ENCODE measurements at places on chromosomes 7 and 10.
A peak's percentile ranks its signal among the peaks of the same experiment; 100 is the strongest.

DNA sequence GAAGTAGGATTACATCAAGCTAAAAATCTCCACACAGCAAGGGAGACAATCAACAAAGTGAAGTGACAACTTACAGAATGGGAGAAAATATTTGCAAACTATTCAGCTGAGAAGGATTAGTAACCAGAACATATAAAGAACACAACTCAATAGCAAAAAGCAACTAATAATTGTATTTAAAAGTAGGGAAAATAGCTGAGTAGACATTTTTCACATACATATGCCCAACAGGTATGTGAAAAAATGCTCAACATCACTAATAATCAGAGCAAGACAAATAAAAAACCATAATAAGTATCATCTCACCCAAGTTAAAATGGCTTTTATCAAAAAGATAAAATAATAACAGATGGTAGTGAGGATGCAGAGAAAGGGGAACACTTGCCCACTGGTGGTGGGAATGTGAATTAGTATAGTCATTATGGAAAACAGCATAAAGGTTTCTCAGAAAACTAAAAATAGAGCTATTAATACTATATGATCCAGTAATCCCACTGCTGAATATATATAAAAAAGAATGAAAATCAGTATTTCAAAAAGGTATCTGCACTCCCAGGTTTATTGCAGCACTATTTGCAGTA, 784.5 kb upstream of the C7orf33 start:
- no peak for DNase-seq

DNA sequence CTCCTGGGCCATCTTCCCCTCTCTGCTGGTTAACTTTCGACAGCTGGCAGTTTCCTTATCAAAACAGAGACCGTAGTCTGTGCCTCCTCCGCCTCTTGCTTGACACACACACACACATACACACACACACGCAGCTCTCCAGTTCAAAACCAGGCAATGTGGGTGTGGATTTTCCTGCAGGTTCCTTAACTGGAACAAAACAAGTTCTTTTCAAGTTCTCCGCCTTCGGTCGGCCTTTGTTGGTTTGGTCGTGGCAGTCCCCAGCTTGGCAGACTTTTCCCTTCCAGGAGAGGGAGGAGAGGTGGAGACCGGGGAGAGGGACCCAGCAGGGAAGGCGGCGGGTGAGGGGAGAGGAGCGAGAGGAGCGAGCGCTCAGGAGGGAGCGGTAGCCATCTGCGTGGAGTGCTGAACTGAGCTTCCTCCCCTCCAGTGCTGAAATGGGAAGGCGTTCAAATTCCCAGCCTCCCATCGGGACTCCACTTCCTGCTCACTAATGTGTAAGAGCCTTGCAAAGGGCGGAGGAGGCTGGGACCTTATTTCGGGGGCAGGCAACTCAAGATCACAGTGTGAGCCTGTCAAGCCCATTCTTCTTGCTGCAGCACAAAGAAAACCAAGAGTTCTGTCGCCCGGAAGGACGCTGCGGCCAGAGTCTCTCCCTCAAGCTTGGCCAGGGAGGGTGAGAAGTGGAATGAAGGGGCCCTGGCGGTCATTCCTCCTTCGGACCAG, 120.6 kb downstream of the PRPF18 start:
- DNase-seq: no peak

DNA sequence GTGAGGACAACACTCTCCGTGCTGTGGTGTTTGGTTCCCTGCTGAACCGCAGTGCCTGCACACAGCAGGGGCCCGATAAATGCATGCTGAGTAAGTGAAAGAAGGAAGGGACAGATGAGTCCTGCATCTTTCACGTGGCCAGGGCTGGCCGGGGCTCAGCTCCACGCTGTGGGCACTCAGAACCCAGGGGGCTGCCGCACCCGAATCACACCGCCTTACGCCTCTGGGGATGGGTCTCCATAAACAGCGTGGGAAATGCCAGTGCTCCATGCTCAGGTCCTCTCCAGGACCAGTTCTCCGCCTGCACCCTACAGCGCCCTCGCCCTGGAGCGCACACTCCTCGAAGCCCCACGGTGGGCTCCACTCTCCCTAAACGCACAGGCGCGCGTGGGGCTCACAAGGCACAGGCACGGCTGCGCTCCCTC, 38.1 kb downstream of the RASGEF1A start:
- DNase-seq: no peak

DNA sequence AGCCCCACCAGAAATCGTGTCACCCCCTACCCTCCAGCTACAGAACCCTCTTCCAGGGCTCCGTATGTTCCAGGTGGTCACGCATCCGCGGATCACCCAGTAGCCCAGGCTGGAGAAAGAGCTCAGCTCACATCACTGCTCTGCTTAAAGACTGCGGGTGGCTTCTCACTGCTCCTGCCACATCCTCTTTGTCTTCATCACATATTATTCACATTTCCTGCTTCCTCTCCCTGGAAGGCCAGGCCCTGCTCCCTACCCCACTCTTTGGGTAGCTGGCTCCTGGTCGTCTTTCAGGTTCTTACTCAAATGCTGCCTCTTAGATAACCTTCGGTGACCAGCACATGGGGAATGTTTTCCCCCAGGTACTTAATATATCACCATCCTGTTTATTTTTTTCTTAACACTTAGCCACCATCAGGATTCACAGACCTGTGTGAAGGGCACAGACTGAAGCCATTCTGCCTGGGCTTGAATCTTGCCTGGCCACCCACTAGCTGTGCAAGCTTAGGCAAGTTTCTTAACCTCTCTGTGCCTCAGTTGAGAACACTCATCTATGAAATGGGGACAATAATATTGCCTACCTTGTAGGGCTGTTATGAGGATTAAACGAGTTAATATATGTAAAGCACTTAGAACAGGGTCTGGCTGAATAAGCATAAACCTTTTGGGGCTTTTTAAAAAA, 307.8 kb downstream of the PRPF18 start:
- DNase-seq: no peak

GRCh38 chr10:63240807-63241206, 107.7 kb downstream of the NRBF2 start:
- DNase-seq: no peak

DNA sequence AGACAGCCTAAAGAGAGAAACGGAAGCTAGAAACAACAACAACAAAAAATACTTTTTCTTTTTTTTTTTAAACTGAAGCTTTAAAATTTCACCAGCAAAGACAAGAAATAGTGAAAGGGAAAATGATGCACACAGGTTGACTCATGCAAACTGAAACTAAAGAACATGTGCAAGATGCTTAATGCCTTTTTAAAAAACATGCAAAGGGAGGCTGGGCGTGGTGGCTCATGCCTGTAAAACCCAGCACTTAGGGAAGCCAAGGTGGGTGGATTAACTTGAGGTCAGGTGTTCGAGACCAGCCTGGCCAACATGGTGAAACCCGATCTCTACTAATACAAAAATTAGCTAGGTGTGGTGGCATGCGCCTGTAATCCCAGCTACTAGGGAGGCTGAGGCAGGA, 15.1 kb upstream of the CUBN start:
- DNase-seq: peak; percentile 24

- no peak for DNase-seq
Measured at GRCh38 chr7:39528849-39529248, 37.4 kb upstream of the YAE1 start.

DNA sequence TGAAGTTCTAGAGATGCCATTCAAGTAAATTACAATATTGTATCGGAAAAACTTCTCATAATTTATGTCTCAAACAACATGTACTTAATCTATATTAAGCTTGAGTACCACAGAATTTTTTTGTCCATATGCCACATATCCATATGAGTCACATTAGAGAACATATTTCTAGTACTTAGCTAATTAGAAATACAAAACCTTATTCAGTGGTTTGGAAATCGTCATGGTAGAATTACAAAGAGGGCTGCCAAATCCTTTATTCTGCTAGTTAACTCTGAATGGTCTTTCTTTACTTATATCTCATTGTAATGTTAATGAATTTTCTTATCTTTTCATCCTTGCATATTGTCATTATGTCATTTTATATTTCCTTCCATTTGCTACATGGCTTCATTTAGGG, 9.0 kb upstream of the VIM start:
- DNase-seq: no peak

DNA sequence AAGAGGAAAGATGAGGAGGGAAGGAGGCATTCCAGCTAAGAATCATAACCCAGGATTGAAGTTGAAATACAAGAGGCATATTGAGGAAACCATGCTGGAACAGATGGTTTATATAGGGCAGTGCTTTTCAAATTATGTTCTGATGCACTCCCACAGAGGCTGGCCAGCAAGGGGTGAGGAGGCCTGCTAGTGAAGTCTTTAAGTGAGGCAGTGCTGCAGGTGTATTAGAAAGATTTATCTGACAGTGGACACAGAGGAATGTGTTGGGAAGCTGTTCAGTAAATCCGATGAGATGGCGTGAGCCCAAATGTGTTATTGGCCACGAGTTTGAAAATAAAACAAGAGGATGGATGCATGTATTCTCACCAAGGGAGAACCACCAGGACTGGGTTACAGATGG, 28.6 kb downstream of the REEP3 start:
- no peak for DNase-seq

- no peak for DNase-seq
Measured at GRCh38 chr7:47570649-47571050, 11.3 kb downstream of the TNS3 start.

- no peak for DNase-seq
Measured at GRCh38 chr10:629186-629998, 60.1 kb downstream of the DIP2C start.

- DNase-seq: no peak
Measured at GRCh38 chr7:15046861-15047260, 144.3 kb upstream of the DGKB start.

DNA sequence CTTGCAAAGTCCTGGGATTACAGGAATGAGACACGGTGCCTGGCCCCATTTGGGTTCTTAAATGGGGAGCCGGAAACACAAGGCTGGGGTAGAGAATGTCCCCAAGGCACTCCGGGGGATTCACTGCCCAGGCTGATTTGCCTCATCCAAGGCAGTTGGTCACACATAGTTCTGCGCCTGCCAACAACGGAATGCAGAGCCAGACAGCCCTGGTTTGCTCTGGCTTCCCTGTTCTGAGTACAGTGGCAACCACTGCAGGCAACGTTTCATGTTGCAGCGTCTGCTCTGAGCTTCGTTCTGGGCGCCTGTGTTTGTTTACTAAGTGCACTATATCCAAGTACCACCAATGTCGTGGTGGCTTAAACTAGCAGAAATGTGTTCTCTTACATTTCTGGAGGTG, 61.7 kb upstream of the C1QL3 start:
- no peak for DNase-seq

GRCh38 chr10:69092959-69093850, 5.3 kb downstream of the SRGN start:
- peak; percentile 50 for DNase-seq

- no peak for DNase-seq
Measured at GRCh38 chr10:52488606-52489485, 174.8 kb downstream of the DKK1 start.

DNA sequence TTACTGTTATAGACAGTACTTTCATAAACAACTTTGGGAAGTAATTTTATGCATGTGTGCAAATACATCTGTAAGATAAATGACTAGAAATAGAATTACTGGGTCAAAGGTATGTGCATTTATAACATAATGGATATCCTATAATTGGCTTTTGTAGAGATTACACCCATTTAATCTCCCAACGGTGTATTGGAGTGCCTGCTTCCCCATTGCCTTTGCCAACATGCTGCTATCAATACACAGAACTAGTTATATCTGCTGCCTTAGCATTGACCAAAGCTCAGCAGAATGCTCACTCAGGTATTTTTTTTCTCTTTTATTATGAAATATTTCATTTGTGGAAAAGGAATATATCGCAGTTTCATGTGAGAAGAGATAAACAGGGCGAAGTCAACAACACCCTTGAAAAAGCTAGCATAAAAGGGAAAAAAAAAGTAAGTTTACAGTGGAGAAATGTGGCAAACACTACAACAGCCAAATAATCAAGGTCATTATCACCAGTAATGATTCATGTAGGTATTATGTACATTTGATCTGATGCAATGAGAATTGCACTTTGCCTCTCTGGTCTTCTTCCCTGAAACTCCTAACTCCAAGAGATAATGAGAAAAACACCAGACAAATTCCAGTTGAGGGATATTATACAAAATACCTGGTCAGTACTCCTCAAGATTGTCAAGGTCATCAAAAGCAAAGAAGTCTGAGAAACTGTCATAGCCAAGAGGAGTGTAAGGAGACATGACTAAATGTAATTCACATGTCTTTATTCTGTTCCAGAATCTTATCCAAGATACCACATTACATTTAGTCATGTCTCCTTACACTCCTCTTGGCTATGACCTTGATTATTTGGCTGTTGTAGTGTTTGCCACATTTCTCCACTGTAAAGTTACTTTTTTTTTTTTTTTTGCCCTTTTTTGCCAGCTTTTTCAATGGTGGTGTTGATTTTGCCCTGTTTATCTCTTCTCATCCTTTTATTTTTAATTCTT, 36.8 kb downstream of the MARCHF5 start:
- no peak for DNase-seq

- no peak for DNase-seq
Measured at GRCh38 chr7:98687111-98687751, 70.1 kb downstream of the NPTX2 start.

DNA sequence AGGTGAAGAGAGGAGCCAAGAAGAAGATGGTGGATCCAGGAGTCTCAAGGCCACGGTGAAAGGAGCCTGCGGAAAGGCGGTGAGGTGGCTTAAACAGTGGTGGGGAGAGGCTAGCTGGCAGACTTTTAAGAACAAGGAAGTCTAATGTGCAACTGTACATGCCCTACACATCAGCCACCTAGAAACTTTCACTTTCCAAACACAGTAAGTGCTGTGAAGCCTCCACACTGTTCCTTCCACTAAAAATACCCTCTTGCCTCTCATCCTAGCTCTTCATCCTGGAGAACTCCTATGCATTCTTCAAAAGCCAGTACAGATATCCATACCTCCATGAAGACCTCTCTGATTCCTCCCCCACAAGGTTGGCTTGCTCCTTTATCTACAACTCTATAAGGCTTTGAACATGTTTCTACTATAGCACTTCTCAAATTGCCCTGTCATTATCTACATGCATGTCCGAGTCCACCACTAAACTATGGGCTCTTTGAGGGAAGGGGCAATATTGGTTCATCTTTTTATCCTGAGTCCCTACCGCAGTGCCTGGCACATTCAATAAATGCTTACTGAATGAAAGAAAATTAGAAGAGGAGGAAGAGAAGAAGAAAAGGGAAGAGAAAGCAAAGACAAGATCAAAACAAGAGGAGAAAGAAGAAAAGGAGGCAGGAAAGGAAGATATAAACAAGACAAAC, 54.2 kb downstream of the DNAJC12 start:
- no peak for DNase-seq

DNA sequence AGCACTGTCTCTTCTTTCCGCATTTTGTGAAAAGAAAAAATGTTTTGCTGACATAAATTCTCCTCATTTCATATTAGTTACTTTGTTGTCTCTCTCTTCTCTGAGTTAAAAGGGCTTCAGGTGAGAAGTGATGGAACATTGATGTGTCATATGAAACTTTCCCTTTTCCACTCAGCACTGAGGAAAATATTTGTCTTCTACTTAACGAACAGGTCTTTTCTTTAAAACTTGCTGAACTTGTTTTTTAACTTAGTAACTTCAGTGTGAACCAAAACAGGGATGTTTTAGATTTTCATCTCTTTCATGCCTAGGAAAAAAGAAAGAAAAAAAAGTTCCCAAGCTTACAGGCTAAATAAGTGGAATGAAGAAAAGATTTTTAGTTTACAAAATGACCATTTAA, 19.0 kb upstream of the TSPAN12 start:
- no peak for DNase-seq
